ENCODE measurements at places on chromosomes 5 and 9. TPM values are rescaled to one million over a fixed set of nuclear protein-coding genes. Genes with fewer than 3 reads are reported as not detected.

The PPP1R26 gene
- total RNA-seq, result 18.1 TPM

DNA sequence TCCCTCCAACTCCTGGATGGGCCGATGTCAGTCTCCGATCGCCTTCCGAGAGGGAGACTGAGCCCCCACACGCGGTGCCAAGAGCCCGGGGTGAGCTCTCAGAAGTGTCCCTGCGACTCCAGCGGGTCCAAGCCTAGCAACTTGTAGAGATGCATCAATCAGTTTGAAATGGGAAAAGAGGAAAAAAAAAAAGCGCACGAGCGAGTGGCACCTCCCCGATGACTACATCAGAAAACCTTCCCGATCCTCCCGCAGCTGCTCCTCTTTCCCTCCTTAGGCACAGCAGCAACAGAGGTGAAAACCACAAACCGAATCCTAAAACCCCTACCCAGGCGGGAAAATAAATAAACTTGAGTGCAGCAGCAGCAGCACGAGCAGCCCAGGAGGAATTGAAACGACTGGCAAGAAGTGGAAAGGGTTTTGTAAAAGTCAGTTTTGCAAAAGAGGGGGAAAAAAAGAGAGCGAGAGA is 1.0 kb upstream of the EFNA5 start:
- no peak for DNase-seq
- no peaks in the 10 kb centered on the region for H3K27me3 ChIP-seq
- no peaks in the 10 kb centered on the region for H3K4me1 ChIP-seq
- H3K36me3 ChIP-seq, result no peaks in the 10 kb centered on the region

DNA sequence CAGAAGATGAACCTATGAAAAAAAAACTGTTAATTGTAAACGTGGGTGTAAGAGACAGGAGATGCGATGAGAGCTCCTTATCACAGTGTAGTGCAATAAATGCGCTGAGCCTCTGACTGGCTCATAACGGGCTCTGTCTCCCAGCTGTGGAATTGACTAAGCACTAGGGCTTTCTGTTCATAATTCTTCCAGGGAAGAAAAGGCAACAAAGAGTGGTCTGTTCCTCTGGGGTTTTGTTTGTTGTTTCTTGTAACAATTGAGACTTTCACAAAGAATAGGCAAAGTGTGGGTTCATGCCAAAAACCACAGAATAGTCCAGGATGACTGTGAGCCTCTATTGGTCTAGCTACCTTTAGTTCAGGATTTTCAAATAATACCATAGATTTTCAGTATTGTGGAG is 39.4 kb downstream of the UBE2QL1 start:
- H3K27ac ChIP-seq, result no peak overlapping the region
- H3K4me3 ChIP-seq, result no peak overlapping the region
- H3K4me1 ChIP-seq, result no peaks in the 10 kb centered on the region
- H3K36me3 ChIP-seq, result no peaks in the 10 kb centered on the region
- no peaks in the 10 kb centered on the region for H3K27me3 ChIP-seq

DNA sequence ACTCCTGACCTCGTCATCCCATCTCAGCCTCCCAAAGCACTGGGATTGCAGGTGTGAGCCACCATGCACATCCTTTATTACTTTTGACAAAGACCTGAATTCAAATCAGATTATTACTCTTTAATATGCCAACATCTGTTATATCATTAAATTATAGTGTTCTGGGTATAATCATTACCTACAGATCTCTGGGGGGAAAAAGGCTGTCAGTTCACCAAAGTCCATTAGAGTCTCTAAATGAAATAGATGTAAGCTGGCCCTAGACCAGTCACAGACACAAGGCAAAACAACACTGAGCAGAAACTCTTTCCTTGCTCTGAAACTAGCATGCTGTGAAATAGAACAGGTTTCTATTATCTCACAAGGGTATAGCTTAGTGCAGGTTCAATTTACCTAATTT is 21.6 kb upstream of the TRIO start:
- no peak overlapping the region for H3K4me3 ChIP-seq
- H3K27me3 ChIP-seq, result no peaks in the 10 kb centered on the region
- no peaks in the 10 kb centered on the region for H3K36me3 ChIP-seq

DNA sequence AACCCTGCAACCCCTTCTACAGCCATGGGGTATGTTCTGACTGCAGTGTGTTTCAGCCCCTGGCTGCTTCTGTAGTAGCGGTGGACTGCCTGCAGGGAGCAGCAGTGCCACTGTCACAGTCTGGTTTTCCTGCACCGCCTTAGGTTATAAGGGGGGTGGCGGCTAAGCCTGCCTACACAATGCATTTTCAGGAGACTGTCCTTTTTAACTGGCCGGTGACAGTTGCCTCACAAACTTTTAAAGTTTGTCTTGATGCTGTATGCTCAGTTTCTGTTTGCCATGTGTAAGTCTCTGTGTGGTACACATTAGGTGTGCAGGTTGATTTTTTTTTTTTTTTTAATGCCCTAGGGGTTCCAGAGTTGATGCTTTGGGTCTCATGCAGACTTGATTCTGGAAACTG is 53.0 kb downstream of the NUP214 start:
- no peaks in the 10 kb centered on the region for H3K4me1 ChIP-seq
- no peak overlapping the region for H3K4me3 ChIP-seq
- H3K27me3 ChIP-seq, result no peaks in the 10 kb centered on the region
- no peak overlapping the region for H3K27ac ChIP-seq
- peaks cover 9% of the 10 kb centered on the region for H3K36me3 ChIP-seq
- DNase-seq, result no peak
